ENCODE measurements at places on chromosomes 2 and 18.
A peak's percentile ranks its signal among the peaks of the same experiment; 100 is the strongest.

GRCh38 chr2:63669596-63669995, 80.8 kb downstream of the MDH1 start:
- DNase-seq: no peak

DNA sequence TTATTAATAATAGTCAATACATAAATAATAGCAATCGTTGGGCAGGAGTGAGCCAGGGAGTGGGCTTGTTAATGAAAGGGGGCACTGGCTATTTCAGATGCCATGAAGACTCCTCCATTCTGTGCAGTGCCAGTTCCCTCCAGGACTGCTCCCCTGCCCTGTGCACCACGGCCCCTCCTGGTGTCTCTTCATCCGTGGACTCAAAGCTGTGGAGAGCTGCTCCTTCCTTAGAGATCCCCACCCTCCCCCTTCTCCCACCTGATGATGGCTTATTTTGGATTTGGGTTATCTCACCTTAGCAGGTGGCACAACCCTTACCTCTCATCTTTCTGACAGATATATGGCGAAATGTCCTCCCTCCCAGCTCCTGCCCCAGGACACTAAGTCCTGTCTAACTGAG, 3.1 kb upstream of the CELF4 start:
- no peak for DNase-seq

GRCh38 chr2:39584283-39584965, 81.3 kb upstream of the TMEM178A start:
- DNase-seq: no peak

DNA sequence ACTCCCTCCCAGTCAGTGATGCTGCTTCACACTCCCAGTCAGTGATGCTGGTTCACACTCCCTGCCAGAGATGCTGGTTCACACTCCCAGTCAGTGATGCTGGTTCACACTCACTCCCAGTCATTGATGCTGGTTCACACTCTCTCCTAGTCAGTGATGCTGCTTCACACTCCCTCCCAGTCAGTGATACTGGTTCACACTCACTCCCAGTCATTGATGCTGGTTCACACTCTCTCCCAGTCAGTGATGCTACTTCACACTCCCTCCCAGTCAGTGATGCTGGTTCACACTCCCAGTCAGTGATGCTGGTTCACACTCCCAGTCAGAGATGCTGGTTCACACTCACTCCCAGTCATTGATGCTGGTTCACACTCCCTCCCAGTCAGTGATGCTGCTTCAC, 34.3 kb upstream of the KCNG2 start:
- DNase-seq: no peak

GRCh38 chr2:37232131-37232933, 874 bp downstream of the NDUFAF7 start:
- DNase-seq: no peak

DNA sequence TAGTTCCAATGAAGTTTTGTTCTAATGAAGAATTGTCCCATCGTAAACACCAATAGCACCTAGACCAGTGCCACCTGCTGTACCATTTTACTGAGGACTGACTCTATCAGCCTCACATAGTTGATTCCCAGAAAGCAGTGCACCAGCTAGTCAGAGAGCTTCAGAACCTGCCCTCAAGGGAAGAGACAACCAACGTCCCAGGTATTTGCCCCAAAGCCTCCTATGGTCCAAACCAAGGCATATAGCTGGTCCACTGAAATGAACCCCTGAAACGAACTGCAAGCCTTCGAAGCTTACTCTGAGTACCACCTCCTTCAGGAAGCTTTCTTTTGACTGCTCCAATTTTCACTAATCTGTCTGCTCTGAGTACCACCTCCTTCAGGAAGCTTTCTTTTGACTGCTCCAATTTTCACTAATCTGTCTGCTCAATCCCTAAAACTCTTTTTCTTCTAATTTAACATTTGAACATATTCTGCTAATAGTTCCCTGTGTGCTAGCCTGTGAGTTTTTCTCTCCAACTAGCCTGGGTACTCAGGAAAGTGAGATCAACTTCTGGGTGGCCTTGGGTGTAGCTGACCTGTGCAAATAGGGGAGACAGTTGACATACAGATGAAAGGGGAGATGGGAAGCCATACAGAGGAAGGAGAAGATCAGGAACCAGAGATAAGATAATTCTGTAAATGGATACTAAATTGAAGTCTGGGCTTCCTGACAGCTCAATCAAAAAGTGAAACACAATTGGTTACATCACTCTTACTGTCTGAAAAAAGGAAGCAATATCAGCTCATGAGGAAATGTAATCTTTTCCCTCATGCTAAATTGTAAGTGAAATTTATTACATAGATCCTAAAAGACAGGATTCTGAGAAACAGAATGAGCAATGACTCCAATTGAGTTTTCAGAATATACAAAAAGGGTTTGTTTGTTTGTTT, 33.5 kb upstream of the EML4 start:
- DNase-seq: no peak

DNA sequence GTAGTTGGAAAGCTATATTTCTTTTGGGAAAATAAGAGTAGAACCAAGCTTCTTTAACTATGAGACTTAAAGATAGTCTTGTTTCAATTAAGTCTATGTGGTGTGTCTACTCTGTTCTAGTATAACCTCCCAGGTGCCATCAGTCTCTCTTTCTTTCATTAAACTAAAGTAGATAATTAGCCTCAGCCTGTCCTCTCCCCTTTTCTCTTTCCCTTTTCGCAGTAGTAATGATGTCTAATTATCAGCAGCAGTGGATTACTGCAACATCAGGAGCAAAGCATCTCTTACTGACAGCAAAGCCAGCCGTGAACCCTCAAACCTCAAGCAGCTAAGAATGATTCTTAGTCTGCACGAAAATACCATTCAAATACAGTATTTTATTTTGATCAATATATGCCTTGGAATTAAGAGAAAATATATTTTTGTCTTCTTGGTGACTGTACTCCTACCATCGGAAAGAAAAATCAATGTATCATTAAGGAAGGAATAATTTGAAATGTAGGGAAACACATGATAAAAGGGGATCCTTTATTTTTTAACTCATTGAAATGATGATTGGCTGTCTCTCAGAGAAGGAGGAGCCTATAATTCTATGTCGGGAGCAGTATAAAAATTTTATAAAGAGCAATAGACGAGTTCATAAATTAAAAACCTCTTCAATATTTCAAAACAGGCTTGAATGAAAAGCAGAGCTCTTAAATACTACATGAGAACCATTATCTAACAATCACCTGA, 4.5 kb downstream of the NOL4 start:
- no peak for DNase-seq

DNA sequence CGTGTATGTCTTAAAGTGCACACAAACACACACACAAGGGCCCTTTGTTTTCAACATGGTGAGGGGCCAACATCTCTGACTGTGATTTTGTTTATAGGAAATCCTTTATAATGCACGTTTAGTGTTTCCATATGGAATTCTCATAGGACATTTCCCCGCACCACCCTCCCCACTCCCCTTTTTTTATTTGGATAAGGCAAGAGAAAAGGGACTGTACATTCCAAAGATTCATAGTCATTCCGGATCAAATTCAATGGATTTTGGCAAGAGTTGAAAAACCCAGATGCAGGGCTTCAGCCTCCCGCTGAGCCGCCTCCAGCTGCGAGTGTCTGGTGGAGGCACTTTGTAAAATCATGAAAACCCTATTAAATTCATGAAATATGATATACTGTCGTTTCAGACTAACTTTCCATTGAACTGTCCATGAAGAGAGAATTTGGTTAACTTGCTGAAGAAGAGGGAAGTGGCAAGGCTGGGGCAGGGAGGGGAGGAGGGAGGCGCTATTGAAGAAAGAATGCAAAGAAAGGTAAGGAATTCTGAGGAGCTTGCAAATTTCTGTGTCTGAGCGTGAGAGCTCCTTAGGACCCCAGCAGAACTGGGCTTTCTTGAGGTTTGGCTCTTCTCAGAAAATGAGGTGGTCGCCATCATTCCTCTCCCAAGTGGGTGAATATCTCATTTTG, 25.8 kb upstream of the SLC14A2 start:
- DNase-seq: no peak

- no peak for DNase-seq
These were observed 78.8 kb upstream of the FZD5 start for GRCh38 chr2:207848545-207848928.

DNA sequence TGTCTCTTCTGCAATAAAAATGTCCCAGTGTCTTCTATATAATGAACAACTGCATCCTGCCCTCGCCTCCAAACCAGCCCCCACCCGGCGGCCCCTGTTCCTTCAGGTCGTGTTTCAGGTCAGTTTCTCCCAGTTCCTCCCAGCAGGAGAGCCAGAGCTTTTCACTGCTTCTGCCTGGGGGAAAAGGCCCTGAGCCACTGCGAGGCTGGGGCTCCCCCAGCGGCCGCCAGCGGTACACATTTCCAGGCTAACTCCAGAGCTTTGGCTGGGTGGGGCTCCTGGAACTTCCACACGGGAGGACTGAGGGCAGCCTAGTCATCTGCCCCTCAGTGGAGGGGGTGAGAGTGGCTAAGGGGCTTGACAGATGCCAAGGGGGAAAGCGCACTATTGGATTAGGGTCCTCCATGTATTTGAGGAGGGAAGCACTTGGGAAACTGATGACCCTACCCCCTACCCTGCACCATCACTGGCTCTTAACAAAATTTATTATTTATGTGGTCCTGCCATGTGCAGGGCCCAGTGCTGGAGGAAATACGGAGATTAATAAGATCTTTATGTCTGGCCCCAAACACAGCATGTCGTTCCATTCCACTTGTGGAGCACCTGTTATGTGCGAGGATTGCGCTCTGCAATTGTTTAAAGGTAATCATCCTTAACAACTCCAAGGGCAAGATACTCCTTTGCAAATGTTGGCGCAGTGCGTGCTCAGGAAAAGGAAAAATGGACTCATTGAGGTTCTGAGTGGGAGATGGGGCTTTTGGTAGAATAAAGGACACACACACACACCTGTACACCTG, 17.3 kb upstream of the CYS1 start:
- DNase-seq: peak; percentile 32

- DNase-seq: no peak
These were observed 1.9 kb upstream of the SYT4 start for GRCh38 chr18:43279015-43279744.

- DNase-seq: no peak
These were observed 204.9 kb downstream of the FAM210A start for GRCh38 chr18:13521418-13521817.

DNA sequence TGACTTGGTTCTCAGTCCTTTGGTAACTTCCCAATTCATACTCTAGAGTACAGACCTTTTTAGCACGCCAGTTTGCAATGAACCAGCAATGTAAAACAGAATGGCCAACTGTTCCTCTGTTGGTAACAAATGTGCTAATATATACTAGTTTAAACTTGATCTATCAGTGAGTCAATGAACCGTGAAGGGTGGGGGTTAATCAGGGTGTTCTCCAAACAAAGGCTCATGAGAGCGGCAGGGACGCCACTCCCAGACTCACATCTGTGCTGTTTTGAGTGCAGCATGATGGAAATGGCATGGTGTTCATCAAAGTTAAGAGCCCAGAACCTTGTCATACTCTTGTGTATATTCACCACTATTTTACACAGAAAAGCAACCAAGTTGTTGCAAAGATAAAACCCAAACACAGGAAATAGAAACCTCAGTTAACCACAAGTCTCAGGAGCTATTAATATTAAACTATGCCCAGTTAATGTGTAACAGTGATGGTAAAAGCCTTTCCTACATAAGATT, 70.3 kb downstream of the CERKL start:
- DNase-seq: no peak

- DNase-seq: no peak
These were observed at the start of gene DSC1 for GRCh38 chr18:31162825-31163435. Gene DSC1 (minus strand): TSS chr18:31162856. CDS start chr18:31162594, 262 bp downstream.

DNA sequence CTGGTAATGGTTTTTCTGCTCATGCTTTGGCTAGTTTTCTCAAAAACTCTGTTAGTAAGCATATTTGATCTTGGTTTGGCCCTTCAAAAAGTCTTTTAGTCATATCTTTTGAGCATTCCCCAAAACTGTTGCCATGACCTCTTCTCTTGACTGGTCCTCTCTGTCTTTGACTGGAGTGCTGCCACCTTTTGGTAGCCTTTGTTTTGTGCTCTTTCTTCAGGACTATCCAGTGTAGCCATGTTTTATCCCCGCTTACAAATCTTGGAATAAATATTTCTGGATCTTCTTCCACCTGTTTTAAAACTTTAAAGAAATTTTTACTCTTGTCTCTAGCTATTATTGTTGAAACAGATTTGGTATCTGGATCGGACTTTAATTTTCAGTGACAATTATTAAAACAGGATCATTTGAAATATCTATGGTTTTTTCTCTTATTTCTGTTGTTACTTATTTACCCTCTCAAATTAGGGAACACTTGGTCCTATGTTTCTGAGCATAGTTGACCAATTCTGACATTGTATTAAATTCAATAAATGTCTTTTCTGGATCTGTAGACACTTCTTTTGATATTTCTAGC, 965 bp upstream of the ELOA2 start:
- no peak for DNase-seq

DNA sequence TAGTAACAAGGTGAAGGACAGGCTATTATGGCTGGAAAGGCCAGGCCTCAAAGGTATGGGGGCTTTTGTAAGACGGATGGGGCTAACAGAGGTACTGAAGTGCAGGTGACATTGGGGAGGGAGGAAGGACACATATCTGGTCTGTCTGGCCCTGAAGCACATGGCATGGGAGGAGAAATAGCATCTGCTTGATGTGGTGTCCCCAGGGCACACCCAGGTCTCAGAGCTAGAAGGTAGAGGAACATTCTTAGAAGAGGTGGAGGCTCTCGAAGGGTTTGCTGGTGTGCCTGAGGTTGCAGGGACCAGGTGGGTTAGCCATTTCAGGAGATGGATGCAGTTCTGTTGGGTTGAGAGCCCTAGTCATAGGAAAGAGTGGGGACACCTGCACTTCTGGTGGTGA, 9.5 kb downstream of the RALB start:
- DNase-seq: no peak

GRCh38 chr18:78833833-78834232, 145.8 kb upstream of the SALL3 start:
- DNase-seq: no peak

DNA sequence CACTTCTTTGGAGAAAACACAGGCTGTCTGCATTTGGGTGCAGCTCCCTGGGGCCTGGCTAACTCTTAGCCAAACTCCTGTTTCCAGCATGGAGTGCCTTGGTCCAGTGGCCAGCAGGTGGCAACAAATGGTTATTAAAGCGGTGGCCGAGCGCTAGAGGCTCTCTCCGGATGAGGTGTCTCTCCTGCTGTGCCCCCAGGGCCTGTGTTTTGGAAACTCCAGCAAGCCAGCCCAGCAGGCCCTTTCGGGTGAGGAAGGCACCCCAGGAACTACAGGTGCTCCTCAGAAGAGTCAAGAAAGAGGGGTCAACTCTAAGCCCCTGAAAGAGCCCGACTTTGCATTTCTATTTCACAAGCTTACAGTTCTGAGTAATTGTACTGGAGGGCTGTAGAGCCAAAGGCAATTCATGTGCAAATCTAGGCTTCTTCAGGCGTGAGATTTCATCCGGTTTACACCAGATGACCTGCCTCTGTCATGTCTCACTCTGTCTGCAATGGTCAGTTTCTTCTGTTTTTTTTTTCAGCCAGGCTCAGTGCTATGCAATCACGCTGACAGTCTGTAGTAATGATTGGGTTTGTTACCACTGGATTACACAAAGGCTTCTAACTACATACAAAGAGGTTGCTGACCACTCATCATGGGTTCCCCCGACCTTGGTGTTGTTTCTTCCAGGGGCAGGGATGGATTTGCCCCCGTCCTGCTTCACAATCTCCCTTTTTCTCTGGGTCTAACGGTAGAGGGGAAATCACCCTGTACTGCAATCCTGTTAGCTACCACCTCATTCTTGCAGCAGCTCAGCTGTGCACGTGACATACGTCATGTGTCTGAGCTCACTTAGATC, 7.6 kb upstream of the CHRNA1 start:
- peak; percentile 29 for DNase-seq

Data from activated naive CD4-positive, alpha-beta T cell treated with anti-CD3 and anti-CD28 coated beads, Interleukin-2, amount 50 U/mL, for 16 hours (primary cell).